ENCODE measurements at places on chromosomes 13 and 19.

DNA sequence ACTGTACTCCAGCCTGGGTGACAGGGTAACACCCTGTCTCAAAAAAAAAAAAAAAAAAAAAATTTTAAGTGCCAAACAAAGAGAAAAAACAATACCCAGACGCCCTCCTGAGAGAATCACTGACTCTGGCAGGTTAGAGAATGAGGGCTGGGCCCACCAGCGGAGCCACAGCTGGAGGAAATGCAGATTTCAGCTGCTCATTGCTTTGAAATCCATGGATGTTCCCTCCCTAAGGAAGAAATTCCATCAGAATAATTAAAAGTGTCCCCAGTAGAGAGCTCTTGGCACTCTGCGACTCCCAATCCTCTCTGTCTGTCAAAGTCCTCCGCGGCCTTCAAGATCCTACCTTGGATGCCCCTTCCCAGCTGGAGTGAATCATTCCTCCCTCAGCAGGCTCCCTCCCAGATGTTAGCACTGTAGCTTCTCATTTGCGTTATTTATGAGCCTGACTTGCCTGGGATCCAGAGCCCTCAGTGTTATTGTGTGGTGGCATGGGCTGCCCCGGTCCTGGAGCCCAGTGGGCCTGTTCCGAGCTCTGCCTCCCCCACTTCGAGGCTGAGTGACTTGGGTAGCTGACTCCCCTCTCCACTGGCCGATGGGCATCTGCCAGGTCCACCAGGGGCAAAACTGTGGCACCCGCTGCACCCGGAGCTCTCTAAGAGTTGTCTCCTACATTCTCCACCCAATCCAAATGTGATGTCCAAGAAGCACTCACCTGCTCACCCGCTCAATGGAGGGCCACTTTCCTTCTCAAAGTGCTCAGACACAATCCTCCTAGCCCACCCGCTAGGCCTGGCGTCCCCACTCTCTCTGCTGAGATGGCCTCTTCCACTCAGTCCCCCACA is 47.0 kb downstream of the SERP2 start:
- DNase-seq = no peak

DNA sequence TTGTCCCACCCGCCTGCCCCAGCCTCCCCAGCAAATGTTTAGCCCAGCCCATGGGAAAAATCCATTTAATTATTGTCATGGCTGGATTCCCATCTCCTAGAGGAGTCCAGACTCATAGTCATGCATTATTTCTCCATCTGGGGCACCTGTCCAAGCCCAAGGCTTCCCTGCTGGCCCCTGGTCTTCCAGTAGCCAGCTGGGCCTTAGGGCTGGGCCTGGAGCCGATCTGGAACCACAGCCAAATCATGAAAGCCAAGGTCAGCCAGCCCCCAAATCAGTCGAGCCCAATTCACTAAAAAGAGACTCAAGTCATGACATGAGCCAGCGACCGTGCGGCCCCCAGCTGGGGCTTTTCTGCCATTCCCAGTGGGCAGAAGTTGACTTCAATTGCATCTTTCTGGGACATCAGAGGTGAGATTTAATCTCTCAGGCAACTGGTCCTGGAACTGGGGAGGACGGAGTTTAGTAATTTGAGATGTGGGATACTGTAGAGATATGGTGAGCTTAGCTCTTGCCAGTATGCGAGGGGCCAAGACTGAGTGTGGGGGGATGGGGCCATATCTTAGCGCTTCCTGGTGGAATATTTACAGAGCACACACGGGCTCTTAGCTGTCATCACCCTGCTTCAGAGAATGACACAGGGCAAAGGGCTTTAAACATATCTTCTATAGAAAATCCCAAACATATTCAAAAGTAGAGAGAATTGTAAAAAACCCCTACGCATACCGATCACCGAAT is 9.4 kb upstream of the PGLYRP2 start:
- DNase-seq = no peak

- no peak for DNase-seq
These were observed 77.3 kb upstream of the MCF2L start for GRCh38 chr13:112891477-112892401.

DNA sequence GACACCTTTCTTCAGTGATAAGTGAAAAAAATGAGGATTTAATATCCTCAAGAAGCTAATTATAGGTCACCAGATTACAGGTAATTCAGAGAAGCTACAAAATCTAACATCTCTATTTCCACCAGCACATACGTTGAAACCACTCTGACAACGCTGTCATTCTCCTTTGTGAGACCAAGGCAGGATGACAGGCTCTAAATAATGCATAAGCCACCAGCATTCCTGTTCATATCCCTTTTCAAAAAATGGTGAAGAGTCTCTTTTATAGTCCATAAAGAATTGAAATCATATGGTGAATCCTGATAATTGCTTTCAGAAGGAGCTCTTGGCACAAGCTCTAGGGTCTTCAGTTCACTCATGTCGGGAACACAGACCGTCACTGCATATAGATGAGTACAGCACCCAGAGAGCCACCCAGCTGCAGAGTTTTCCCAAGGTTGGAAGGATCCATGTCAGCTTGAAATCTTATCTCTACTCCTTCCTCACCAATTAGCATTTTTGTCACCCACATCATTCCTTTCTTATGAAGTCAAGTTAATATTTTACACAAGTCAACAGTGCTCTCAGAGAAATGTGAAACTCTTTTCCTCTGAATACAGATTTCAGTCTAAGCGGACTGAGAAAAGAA is 431.4 kb downstream of the TBC1D4 start:
- no peak for DNase-seq

DNA sequence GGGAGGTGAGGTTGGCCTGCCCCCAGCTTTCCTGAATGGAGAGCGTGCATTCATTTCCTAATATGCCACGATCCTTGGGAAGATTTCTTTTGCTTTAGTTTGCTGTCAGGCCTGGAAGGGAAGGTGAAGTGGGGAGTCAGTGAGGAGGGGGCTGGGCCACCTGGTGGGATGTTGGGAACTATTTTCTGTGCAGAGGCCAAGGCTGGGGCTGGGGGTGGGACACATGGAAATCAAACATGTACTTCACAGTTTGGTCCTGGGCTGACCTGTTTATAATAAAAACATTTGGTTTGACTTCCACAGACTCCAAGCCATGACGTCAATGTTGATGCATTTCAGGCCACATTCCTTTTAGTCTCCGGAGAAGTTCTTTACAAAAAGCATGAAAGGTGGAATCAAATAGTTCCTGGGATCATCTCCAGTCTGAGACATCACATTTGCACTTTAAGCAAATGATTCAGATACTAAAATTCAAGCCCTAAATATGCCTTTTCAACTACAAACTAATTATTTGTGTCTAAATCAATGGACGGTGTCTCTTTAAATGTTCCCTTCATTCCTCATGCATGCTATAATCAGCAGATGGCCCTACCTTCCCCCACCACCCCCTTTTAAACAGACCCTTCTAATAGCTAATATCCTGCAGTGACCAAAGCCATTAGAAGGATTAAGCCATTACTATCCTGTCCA is 41.5 kb upstream of the MEDAG start:
- no peak for DNase-seq

GRCh38 chr19:43455321-43456113 is 9.9 kb downstream of the LYPD3 start:
- no peak for DNase-seq

DNA sequence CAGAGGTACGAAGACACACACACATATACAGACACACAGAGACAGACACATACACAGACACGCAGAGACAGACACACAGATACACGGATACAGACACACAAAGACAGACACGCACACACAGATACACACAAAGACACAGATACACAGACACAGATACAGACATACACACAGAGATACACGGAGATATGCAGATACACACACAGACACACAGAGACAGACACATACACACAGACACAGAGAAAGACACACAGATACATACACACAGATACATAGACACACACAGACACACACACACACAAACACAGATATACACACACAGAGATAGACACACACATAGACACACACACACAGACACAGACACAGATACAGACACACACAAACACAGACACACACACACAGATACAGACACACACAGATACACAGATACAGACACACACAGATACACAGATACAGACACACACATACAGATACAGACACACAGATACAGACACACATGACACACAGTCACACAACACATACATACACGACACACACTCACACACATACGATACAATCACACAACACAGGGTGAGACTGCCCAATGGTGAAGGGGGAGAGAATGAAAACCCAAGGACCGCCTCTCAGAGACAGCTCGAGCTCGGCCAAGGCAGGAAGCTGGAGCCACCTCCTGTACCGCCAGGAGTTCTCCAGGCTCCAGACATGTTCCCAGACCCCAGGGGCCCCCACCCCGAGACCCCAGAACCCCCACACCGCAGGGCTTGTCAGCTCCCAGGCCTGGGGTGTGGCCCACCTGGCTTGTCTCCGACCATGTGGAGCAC is 8.8 kb upstream of the CCER2 start:
- no peak for DNase-seq

GRCh38 chr19:45251452-45252354 is 632 bp downstream of the MARK4 start:
- no peak for DNase-seq

- DNase-seq = no peak
These were observed 8.6 kb upstream of the POMP start for GRCh38 chr13:28650284-28650683.

DNA sequence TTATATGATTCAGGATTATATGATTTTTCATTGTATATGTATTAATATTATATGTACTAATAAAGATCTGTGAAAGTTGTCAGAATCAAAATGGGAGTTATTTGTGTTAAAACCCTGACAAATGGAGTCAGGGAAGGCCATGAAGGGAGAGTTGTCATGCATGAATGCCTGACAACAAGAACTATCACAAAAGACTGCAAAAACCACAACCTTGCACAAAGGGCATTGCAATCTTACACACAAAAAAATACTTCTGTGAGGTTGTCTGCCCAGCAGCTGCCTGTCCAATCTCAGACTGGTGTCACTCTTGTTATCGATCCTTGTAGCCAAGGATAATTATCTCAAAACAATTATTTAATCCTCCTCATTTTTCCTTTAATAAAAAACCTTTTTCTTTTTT is 21.2 kb upstream of the RBM26 start:
- DNase-seq = no peak

GRCh38 chr13:70108356-70109105 is at the start of gene KLHL1:
Gene KLHL1 (minus strand): TSS chr13:70108452. CDS start chr13:70107699, 753 bp downstream.
- no peak for DNase-seq

GRCh38 chr19:4504891-4505569 is 13.3 kb downstream of the PLIN4 start:
- no peak for DNase-seq

DNA sequence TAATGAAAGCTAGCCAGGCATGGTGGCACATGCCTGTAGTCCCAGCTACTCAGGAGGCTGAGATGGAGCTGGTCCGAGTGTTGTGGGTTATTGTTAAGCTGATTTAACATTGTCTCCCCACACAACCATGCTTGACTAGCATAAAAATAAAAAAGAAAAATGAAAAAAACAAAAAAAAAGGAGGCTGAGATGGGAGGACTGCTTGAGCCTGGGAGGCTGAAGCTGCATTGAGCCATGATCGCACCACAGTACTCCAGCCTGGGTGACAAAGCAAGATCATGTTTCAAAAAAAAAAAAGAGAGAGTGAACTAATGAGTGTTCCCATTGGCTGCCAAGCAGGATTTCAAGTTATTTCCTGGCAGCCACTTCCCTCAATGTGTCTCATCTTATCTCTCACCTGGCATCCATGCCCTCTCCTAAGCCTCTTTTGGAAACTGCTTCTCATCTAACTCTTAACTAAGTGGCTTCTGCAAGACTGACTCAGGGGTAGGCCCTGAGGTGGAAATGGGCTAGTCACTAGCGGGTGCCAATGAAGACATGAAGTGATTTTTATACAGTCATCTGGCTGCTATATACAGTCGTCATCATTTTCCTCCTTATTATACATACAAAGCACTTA is 4.9 kb downstream of the THAP8 start:
- DNase-seq = no peak

- no peak for DNase-seq
These were observed 724.5 kb downstream of the SLITRK6 start for GRCh38 chr13:85074543-85075313.

- DNase-seq = no peak
These were observed 29.2 kb downstream of the SHANK1 start for GRCh38 chr19:50690439-50690838.

DNA sequence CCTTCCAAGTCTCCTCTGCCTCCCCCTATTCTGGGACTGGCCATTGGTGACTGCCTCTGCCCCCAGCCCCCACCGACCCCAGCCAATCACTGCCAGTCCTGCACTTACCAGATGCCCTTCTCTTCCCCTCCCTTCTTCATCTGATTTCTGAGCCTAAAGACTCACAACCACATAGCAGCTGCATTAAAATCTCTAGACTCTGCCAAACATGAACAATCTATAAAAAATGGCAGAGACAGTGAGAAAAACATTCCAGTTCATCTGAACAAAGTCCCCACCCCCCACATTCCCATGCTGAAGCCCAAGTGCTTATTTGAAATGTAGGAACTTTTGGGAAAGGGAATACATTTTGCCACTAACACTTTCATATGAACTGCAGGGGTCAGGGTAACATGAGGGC is 60.8 kb downstream of the KCTD12 start:
- no peak for DNase-seq

- DNase-seq = no peak
These were observed 265.9 kb downstream of the TBC1D4 start for GRCh38 chr13:75216038-75216437.

DNA sequence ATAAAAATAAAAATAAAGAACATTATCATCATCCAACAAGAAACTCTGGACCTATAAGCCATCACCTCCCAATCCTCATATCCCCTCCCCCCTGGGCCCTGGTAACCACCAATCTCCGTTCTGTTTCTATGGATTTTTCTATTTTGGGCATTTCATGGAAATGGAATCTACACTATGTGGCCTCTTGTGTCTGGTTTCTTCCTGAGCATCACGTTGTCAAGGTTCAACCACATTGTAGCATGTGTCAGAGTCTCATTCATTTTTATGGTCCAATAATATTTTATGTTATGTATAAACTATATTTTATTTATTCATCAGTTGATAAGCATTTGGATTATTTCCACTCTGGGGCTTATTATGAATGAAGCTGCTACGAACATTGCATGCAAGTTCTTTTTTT is 26.9 kb downstream of the SULT2B1 start:
- DNase-seq = no peak

GRCh38 chr19:48992581-48993174 is 431 bp downstream of the GYS1 start:
- no peak for DNase-seq

DNA sequence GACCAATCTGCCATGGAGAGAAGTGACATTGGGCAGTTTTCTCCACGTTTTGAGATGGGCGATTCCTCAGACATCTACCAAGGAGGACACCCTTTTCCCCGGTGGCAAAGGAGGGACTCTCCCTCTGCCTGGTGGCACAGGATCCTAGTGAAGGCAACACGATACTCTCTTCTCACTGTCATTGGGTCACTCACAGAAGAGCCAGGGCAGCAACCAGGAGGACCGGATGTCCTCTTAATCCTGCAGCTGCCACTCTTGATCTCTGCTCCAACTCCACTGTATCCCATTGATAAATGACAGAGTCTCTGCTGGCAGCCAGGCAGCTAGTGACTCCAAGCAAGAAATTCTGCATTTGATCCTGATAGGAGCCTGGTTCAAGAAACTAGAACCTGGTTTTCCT is 42.2 kb downstream of the COL4A2 start:
- DNase-seq = no peak

GRCh38 chr19:49116544-49116943 is 2.4 kb downstream of the LIN7B start:
- no peak for DNase-seq

GRCh38 chr13:24858953-24859352 is 95.0 kb downstream of the RNF17 start:
- DNase-seq = no peak

GRCh38 chr19:43624933-43625332 is 5.5 kb upstream of the ZNF428 start:
- no peak for DNase-seq

- DNase-seq = no peak
These were observed 173.5 kb downstream of the DCT start for GRCh38 chr13:94305934-94306333.

All from HS-5 (cell line).